ENCODE measurements at places on chromosomes 13 and 19.

DNA sequence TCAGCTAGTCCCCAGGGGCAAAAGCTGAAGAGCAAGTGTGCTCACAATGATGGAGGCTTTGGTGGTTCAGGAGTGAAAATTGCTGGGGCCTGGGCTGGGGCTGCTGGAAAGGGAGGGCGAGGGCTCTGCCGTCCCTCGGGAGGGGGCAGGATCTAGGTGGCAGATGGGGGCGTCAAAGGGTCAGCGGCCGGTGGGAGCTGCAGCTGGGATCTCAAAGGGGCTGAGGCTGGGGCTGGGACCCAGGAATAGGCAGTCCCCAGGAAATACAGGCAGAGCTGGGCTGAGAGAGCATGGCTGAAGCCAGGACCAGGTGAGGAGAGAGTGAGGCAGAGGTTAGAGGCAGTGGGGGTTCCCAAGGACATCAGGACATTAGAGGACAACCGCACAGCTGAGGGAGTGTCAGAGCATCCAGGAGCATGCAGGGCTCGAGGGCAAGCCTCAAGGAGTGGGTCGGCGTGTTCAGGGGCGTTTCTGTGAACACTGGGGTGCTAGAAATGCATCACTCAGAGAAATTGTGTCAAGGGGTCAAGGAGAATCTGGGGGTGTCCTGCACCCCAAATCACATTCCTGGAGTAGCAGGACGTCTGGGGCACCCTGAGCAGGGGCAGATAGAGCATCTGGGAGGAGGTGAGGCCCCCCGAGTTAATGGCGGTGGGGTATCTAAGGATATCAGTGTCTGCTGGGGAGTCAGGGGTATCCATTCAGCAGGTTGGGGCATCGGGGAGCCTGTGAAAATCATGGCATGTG is 1.2 kb upstream of the SYNE4 start:
- no peak for DNase-seq

- peak; percentile 90 for DNase-seq
Measured at GRCh38 chr19:6739390-6739882, at the start of gene TRIP10. Gene TRIP10, plus strand, starts transcription at chr19:6739680. Its CDS starts 82 bp downstream, at chr19:6739762.

- DNase-seq: no peak
Measured at GRCh38 chr13:53719281-53719680, 690.7 kb downstream of the OLFM4 start.

GRCh38 chr13:27080018-27080948 is 91.3 kb downstream of the USP12 start:
- DNase-seq: no peak

- DNase-seq: peak; percentile 74
Measured at GRCh38 chr13:80082396-80083080, 258.4 kb downstream of the SPRY2 start.

GRCh38 chr13:79775830-79776229 is 294.9 kb downstream of the NDFIP2 start:
- DNase-seq: peak; percentile 86

DNA sequence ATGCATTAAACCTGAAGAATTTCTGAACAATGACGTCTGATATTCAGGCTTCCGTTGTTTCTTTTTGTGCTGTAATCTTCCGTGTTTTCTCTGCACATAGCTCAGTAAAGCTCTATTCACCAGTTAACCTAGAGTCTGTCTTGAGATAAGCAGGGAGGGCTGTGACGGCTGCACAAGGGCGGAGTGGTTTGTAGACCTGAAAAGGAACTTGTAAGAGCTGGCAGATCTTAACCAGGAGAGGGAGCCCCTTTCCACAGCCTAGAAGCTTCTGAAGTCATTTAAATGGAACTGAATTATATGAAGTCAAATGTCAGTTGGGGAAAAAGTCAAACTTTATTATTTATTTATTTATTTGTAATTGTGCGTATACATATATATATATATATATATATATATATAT is 27.5 kb downstream of the DPRX start:
- DNase-seq: peak; percentile 3

GRCh38 chr19:19385896-19386869 is 19.3 kb upstream of the GATAD2A start:
- no peak for DNase-seq

DNA sequence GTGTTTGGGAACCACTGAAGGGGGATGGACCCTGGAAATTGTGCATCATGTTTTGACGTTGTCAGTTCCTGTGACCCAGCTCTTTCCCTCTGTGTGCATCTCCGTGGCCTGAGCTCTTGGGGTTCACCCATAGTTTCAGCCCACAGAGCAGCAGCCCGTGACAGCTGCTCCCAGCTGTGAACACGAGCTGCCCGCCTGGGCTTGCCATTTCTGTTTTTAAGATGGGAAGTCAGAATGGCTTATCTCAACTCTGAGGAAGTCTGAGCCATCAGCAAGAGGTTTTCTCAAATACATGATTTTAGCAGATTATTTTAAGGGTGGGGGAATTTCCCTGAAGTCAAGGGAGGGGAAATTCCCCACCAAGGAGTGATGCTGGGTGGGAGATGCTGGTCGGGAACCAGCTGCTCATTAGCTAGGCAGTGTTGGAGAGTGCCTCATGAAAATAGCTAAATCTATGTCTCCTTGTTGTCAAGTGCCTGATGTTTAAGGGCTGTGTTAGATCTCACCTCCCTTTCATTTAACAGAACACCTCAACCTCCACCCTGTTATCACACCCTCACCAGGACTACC is 34.8 kb upstream of the C1QTNF9 start:
- no peak for DNase-seq

DNA sequence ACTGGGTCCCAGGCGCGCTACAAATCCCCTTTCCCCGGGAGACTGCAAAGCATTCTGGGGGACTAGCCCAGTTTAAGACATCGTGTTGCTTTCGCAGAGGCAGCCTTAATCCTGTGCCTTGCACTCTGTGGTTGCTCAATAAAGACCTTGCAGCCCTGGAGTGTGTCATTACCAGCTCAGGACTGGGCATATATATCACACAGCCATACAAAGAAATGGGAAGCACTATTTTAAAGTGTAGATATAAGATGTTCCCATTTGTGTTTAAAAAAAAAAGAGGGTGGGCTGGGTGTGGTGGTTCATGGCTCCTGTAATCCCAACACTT is 11.1 kb downstream of the NAPA start:
- no peak for DNase-seq

DNA sequence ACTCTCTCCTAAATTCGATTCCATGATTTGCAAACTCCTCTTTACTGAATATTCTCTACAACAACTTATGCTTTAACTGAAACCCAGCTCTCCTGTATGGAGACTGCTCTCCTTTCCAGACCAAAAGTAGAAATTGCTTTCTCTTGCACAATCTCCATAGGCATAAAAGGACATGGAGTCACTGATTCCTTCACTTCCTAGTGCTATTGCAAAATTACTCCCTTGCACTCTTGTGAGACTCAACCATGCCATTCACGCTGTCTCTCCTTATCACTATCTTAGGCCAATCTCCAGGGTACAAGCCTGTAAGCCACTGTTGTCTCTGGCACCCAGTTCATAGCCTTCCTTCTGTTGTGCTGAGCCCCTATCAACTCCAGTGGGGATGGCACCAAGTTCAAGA is 30.6 kb downstream of the SERPINE3 start:
- no peak for DNase-seq

DNA sequence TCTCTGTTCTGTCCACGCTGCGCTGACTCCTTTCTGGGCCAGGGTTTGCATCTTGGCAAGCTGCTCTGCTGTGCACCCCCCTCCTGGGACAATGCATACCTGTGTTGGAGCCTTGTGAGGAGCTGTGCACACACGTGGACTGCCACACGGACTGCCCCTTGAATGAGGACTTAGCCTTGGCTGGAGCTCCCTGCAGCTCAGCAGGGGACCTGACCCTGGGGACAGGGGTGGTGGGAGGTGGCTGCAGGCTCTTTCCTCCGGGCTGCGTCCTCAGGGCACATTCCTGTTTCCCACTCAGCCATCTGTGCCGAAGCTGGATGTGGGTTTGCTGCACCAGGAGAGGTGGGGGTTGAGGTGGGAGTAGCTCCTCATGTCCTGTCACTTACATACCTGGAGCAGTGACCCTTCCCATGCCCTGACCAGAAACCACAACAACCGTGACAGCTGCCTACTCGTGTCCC is 8.2 kb downstream of the RAB11B start:
- DNase-seq: peak; percentile 18

GRCh38 chr13:31749929-31750328 is 10.6 kb downstream of the RXFP2 start:
- peak; percentile 80 for DNase-seq

- no peak for DNase-seq
Measured at GRCh38 chr13:24891476-24892108, 127.6 kb downstream of the RNF17 start.

- no peak for DNase-seq
Measured at GRCh38 chr13:21006141-21007005, 55.0 kb downstream of the LATS2 start.

DNA sequence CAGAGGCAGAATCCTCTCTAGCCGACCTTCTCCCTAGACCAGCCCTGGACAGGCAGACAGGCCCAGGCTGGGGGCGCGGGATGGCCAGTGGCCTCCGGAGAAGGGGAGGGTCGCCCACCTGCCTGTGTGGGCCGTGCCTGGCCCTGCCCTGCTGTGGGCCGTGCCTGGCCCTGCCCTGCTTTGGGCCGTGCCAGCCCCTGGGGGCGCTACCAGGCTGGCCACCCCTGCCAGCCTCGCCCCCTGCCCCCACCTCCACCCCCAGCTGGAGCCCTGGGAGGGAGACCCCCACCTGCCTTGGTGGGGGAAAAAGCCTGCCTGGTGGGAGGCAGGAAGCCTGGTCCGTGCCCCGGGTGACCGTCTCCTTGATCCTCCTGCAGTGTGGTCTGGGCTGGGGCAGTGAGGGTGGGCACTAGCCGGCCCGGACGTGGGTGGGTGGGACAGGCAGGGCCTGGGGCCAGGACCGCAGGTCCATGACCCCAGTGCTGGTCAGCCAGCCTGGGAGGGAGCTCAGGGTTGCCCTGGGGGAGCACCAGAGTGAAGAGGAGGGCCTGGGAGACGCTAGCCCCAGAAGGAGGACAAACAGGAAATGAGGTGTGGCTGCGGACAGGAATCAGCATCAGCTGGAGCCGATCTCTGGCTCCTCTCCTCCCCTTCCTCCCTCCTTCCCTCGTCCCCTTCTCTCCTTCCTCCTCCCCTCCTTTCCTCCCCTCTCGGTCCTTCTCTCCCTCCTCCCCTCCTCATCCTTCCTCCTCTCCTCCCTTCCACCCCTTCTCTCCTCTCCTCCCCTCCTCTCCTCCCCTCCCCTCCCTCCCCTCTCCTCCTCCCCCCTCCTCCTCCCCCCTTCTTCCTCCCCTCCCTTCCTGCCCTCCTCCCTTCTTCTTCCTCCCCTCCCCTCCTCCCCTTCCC is 5.1 kb upstream of the MKNK2 start:
- DNase-seq: peak; percentile 53

DNA sequence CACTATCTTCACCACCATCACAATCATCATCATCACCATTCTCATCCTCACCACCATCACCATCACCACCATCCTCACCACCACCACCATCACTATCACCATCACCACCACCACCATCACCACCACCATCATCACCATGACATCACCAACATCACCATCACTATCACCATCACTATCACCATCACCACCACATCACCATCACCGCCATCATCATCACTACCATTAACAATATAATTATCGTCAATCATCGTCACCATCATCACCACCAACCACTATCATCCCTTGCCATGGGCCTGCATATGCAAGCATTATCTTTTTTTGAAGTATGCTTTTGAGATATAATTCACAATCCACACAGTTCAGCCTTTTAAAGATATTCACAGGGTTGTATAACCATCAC is 7.6 kb upstream of the PPP6R1 start:
- no peak for DNase-seq

GRCh38 chr19:50264483-50265186 is 61.2 kb downstream of the MYH14 start:
- no peak for DNase-seq

- no peak for DNase-seq
Measured at GRCh38 chr13:46983881-46984280, 87.0 kb upstream of the HTR2A start.

- peak; percentile 62 for DNase-seq
Measured at GRCh38 chr19:4567584-4568071, 8.1 kb upstream of the SEMA6B start.

- DNase-seq: peak; percentile 41
Measured at GRCh38 chr19:2798733-2799132, 13.4 kb downstream of the THOP1 start.
